ENCODE measurements at places on chromosomes 5 and 9.

- DNase-seq: no peak
Measured at GRCh38 chr5:43051684-43052083, 11.6 kb upstream of the ANXA2R start.

DNA sequence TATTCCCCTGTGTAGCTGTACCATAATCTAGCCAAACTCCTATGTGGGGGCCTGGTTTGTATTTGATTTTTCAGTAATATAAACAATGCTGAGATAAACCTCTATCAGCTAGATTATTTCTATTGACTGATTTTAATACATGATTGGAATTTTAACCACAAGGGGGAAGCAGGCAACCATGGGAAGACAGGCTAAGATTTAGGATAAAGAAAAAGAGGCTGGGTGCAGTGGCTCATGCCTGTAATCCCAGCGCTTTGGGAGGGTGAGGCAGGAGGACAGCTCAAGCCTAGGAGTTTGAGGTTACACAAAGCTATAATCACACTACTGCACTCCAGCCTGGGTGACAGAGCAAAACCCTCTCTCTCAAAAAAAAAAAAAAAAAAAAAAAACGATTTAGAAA, 18.1 kb upstream of the GPX3 start:
- DNase-seq: no peak

GRCh38 chr5:52840277-52841050, 52.7 kb downstream of the ITGA1 start:
- no peak for DNase-seq

DNA sequence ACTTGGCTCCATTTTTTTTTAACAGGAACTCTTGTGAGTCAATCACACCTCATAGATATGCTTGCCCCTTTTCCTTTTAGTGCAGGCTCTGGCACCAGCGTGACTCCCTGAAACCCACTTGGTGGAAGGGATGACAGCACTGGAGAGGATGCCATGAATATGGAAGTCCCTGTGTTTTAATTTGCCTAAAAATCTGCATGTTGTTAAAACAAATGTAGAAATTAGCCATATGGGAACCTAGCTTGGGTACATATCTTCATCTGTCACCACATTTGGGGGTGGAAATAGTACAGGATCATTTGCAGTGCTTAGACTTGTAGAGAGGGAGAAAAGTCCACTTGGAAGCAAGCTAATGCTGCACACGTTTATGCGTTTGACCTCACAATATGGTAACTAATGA, 179.0 kb downstream of the EBF1 start:
- no peak for DNase-seq
